ENCODE measurements at places on chromosomes 4 and X.

DNA sequence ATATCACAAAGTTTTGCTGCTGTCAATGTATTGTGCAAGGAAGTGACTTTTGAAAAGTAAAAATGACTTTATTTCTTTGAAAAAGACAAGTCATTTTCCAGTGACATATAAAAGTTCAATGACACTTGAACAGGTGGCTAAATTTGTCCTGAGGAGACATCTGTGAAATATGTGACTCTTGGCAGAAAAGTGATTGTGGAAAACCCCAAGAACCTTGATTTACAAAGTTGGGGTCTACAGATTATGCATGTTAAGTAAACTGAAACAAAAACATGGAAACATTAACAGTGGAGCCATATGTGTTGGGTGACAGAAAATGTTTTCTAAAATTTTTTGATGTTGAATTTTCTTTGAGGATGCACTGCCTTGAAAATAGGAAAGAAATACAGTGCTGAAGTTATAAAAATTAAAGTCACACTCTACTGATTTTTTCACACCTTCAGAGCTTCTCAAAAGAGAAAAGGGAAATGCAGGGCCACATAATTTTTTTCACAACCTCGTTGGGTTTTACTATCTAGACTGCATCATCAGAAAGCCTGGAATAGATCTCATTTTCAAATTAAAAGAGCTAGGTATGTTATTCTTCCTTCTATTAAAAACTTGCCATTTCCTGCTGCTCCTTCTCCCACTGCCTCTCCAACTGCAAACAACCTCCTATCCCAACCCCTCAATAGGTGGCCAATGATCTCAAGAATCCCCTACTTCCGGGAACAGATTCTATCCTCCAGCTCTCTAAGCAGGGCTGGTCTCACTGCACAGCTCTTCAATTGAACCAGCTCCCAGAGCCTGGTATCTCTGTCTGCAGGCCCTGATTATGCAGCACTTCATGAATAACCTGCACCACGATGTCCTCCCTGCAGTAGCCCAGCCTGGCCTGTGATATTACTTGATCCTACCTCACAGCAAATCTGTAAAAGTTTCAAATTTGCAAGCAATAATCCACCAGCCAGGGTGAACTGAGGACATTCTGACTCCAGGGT lies 570.8 kb upstream of the CPEB2 start:
- no peak for DNase-seq

- DNase-seq: no peak
Measured at GRCh38 chrX:123201720-123202119, 17.6 kb downstream of the GRIA3 start.

DNA sequence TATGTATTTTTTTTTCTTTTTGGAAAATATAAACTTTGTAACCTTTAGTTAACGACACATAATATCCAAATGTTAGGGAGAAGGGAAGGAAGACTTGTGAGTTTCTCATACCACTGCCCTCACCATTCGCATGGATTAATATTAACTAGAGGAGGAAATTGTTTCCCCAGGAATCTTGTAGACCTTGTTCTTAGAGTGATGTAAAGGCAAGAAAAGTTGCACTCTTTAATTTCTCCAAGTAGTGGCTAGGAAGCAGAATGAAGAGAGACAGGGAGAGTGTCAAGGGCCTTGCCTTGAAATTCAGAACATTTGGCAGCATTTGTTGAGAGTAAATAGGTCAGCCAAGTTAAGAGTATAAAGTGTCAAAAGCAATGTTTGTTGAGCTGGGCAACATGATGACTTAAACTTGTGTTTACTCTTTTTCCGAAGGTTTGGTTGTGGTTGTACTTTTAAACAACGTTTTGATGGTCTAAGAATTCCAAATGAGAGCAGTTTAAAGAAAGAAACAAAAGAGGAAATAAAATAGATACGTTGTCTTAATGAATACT lies 105.7 kb downstream of the TENM3 start:
- DNase-seq: no peak

DNA sequence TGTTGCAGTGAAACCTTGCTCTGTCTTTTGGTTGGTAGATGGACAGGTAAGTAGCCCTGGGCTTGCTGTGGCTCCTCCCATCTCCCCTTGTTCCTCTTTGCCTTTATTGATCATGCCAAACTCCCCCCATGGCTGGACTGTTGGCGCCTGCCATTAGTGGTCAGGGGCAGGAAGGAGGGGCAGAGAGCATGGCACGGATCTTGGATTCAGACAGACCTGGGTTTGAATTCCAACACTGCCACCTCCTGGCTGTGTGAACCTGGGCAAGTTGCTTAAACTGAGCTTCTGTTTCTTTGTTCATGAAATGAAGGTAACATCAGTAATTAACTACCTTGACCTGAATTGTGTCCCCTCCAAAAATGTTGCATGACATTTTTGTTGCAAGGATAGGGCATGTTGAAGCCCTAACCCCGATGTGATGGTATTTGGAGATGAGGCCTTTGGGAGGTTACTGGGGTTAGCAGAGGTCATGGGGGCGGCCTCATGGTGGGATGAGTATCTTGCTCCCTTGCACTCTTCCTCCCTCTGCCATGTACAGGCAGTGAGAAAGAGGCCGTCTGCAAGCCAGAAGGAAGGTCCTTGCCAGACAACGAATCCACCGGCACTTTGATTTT lies 6.0 kb downstream of the SLC2A9 start:
- DNase-seq: peak; percentile 76

GRCh38 chrX:17014216-17014615 lies 67.8 kb downstream of the REPS2 start:
- DNase-seq: peak; percentile 63

DNA sequence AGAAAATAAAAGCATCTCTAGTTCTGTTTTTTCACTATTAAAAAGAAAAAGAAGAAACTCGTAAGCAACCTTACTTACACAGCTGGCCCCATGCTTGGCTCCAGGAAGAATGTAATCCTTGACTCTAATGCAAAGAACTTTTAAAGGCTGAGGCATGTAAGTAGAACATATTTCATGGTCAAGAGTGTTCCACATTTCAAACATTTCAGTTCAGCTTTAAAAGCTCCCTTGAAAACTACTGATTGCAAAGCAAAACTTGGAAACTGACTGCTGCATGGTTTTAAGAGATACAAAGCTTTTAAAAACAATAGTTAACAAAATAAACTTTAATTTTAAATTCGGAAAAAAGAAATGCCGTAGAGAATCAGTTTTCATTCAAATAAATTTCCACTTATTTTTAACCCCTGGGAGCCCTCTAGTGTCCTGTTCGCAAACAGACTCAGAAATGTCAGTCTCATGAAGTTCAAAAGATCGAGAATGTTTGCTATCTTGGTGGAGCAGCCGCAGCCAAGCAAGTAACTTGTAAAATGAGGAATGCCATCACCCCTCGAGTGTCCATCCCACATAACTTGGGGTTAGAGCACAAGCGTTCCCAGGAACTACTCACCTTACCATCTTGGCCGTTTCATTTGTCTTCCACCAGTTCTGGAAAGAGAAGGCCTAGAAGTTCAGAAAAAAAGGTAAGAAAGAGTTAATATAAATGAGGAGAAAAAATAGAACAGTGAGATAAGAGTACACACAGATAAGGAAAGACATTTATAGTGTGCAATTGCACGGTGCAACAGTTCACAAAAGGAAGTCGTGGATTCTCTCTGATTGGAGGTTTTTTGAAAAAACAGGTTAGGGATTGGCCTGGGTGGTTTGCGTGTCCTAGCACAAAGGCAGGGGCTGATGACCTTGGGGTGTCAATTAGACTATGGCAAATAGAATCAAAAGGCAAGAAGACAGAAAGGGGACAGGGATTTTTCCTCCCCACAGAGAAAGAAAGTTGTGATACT lies at the start of gene GASK1B:
Gene GASK1B (minus strand): TSS at position 765 of the 998 bp plus-strand sequence. CDS start 1,650 bp downstream, outside the sequence.
- DNase-seq: peak; percentile 74

DNA sequence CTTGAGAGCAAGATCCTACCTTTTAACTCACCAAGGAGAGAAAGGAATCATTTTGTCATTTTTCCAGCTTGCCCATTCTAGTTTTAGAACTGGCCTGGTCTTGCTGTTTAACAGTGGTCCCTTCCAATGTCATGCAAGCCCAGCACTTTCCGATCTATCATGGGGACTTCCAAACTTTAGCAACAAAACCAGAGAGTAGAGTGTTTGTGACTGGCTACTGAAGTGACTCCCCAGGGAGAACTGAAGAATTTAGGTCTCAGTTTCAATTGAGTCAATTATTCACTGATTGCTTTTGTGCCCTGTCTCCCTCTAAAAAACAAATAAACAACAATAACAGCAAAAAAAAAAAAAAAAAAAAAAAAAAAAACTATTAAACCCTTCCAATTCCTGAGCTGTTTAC lies 108.3 kb downstream of the LHFPL1 start:
- no peak for DNase-seq

GRCh38 chrX:45768666-45769236 lies 568.1 kb upstream of the DIPK2B start:
- DNase-seq: no peak

DNA sequence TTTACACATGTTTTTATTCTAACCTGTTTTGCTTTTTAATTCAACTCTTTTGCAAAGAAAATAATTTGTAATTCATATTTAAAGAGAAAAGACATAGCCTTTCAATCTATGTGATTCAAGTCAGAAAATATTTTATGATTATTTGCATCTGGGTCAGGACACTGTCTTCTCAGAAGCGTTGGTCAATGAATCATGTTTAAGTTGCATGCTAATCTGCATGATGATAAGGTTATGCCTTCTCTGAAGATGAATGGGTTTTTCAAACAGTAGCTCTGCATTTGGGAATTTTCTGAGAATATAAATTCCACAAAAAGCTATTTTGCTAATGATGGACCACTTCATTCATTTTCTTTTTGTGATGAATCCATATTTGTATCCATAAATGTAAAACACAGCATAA lies 282.5 kb downstream of the TMA16 start:
- DNase-seq: no peak

DNA sequence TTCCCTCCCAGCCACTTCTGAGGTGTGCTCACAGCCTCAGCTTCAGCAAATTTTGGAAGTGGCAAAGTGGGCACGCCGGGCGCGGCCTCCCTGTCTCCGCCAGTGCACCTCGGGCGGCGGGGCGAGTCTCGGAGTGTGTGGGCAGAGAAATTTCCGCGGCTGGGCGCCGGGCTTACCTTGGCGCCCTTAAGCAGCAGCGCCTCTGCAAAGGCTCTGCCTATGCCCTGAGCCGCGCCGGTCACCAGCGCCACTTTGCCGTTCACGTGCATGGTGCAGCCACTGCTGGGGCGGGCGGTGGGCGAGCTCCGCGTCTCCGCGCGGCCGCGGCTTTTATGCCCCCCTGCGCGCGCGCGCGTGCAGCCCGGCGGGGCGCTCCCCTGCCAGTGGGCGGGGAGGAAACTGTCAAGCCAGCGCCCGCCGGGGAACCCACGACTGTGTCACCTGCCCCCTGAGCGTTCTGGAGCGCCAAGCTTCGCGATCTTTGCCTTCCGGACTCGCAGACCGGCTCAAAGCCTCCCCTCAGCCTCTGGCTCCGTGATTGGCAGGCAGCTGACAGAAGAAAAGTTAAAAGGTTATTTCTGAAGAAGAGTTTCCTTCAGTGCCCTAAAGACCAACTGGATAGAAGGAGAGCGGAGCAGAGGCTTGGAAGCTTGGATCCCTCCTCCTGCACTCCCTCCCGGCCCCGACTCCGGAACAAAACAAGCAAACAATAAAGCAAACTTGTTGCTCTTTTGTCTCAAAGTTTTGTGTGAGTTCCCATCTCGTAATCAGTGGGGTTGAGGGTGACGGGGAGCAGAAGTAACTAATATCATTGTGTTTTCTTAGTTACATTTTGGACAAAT lies at the start of gene HPGD:
Gene HPGD (minus strand): TSS at position 306 of the 842 bp plus-strand sequence. CDS start 37 bp downstream, at position 269.
- DNase-seq: peak; percentile 79

DNA sequence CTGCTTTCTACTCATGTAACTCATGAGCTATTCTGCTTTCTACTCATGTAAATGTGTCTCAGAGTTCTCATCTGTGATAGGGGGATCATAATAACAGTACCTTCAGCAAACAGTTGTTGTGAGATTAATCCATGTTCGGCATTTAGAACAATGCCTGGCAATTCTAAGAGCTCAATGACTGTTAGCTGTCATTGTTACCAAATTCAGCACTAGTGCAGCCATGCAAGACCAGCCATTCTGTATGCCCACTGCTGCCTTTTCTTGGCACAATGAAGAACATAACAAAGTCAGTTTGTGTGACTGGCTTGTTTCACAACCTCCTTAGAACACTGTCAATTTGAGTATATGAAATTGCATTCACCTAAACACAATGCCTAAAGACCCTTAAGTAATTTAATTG lies 163.2 kb downstream of the ANK2 start:
- no peak for DNase-seq

DNA sequence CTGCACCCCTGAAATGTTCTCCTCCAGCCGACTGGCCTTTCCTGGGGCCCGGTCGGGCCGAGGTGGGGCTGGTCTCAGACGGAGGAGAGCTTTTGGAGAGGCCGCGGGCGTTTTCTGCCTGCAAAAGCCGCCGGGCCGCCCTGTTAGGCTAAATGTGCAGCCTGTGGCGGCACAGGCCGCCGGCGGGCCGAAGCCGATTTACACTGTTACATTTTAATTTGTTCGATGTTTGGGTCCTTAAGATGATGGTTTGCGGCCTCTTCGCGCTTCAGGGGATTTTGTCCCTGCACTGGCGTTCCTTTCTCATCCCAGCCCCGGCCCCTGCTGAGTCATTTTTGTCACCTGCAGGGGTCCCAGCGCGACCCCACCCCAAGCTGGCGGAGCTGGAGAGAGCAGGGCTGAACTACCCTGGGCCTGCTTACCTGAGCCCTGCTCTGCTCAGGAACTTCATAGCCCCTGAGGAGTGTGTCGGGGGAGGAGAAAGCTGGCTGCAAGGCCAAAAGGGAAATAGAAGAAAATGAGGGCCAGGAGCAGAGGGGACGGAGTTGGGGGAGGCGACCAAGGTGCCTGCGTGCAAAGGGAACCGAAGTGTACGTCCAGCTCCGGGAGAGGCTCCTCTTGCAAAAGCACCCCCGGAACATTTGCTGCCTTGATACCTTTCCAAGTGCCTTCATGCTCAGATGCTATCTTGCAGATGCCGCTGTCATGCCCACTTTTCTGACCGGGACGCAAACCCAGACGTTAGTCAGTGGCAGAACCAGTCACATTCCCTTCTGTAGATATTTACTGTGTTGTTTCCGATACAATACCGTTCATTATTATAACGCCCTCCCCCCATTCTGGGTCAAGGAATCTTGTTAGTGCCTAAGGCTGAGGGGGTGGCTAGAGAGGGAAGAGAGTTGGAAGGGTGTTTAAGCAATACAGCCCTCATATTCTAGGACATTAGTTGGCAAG lies 977 bp upstream of the RBBP7 start:
- peak; percentile 59 for DNase-seq

DNA sequence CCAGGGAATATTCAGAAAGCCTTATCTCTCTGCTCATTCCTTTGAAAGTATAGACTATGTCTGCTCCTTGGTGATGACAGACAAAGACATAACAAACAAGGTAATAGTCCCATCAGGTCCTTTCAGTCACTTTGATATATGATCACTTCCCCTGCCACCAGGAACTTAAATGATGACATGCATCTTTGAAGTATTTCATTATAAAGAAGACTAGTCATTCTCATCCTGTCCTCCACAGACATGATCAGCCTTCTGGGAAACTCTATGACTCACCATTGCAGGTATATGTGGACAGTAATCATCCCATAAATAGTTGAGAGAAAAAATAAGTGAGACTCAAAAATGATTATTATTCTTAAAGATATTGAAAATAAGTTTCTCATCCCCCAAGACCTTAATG lies 117.5 kb upstream of the VCX2 start:
- DNase-seq: no peak
